Stimulated activated CD8-positive, alpha-beta memory T cell treated with anti-CD3 and anti-CD28 coated beads, Interleukin-7, amount 100 ng/mL, for 1 hour (primary cell): ENCODE measurements at places on chromosomes 11 and 22.

GRCh38 chr11:61281581-61282250 is 13.4 kb downstream of the VWCE start:
- DNase-seq: no peak

GRCh38 chr11:114136686-114137640 is 77.5 kb downstream of the ZBTB16 start:
- no peak for DNase-seq

DNA sequence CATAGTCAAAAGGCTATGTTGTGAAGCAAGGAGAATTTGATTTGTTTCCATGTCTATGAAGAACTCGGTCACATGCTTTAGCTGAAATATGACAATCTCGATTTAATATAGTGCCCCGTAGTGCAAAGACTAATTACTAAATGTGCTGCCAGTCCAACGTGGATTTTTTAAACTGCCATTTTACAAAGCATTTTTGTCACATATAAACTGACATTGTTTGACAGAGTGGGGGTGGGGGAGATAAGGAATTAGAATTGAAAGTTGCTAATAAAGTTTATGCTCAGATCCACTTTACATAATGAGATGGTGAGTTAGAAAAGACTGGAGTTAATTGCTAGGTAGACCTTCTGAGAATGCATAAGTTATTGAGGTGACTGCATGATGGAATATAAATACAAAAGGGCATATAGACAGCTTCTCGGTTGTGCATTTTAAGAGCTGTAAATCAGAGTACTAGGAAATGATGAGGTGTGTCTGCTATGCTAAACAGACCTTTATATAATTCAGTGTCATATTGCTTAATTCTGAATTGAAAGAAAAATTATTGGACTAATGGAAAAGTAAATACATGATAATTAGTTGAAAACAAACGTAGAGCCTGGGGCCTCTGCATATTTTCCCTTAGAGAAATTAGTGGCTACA is 158.9 kb upstream of the MTNR1B start:
- DNase-seq: no peak

DNA sequence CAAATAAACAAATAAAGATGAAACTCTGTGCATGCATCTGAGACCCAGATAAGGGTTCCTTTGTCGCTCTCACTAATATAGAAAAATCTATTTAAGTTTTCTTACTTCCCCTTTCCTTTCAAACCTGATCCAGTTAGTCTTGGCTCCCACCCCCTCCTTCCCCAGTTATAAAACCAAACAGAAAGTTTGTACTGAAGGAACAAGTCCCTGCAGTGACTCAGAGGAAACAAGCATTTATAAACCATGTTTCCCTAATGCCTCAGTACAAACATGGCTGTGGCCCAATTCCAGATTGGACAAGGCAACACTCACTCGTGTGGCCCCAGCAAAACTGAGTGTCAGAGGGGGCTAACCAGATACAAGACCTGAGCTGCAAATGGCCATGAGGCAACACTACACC is 65.5 kb upstream of the ARHGAP20 start:
- DNase-seq: no peak

DNA sequence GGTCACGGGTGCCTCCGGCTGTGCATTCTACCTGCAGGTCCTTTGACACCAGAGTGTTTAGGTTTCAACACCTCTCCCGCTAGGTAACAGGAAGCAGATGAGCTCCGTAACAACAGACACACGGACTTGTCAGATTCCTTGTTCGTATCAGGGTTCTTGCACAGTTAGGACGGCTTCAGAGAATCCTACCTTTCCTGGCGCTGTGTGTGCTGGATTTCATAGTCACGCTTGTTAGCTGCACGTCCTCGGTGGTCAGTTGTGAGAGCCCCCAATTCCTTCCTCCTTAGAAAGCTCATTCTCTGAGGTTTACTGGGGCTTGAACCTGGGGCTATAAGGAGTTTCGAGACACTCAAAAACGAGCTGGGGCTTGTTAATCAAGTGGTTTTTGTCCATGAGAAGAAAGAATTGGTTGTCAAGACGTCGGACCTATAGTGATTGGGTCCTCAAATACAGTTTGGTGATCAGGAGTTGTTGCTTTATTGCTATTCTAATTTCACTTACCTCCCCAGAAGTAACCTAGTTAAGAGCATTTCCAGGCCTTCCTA is 664 bp downstream of the DDB2 start:
- DNase-seq: no peak

DNA sequence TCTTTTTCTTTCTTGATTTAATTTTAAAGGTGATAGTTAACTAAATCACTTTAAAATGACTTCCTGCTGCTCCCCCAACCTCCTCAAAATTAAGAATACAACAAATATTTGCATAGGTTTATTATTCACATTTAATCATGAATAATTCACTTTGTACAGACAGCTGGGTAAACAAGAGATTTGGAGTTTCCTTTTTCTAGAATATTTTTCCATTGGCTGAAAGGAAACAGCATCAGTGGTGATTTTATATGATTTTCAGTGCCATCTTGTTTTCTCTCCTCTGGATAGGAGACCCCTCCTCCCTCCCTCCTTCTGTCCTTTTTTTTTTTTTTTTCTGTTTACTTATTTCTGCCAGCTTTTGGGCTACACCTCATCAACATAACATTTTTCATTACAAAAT is 60.5 kb downstream of the LIF start:
- no peak for DNase-seq

DNA sequence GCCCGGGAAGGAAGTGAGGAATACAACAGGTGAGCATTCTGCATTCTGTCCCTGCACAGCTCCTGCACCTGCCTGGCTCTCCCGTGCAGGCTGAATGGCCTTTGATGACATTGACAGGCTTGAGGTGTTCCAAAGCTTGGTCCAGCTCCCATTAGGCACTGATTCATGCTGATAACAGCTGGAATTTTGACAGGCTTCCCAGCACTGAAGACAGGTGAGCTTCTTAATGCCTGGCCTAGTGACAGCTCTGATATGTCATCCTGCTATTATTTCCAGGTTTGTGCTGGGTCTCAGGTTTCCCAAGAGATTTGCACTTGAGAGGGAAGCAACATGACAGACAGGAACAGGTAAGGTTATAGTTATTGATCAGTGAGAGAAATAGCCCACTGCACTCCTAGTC is 58.0 kb upstream of the MTNR1B start:
- DNase-seq: no peak

DNA sequence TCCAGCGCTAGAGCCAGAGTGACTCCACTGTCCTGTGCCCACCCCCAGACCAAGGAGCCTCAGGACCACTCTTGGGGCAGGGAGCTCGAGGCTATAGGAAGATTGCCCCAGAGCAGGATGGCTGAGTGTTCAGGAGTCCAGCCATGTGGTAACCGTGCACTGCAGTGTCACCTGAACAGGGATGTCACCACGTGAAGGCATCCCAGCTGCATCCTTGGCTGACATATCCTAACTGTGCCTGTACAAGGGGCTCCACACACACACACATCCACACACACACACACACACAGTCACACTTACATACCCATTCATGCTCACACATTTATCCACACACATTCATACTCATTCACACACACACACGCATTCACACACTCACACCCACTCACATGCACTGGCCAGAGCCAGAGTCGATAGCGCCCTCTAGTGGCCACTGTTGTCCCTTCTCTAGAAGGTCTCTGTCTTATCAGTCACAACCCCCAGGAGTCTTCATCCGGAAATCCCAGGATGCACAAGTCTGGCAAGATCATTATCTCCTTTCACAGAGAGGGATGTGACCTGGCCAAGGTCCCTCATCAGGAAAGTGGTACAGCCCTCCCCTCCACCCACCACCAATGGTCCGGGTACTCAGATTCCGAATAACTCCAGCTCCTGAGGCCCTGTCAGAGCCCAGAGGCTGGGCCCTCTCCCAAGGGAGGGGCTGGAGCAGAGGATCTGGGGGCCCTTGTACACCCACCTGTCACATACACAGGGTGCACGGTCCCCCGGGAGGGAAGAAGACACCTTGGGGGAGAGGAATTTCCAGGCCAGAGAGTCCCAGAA is 55.1 kb downstream of the IGLL5 start:
- peak; percentile 44 for DNase-seq

DNA sequence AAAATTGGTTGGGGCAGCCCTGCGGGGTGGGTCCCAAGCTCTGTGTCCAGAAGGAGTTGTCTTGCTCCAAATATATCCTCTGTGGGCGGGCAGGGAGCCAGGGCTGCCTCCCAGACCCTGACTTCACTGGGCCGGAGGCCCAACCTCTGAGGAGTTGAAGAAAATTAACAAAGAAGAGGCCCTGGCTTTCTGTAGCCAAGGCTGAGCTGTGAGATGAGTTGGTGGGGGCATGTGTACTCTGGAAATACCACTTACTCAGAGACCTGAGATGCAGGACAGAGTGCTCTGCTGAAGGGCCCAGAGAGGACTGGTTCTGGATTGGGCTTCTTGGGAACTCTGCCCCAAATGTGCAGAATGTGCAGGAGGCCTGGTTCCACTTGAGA is 96.3 kb downstream of the SWAP70 start:
- no peak for DNase-seq

GRCh38 chr11:46294365-46295309 is 17.2 kb downstream of the CREB3L1 start:
- no peak for DNase-seq

DNA sequence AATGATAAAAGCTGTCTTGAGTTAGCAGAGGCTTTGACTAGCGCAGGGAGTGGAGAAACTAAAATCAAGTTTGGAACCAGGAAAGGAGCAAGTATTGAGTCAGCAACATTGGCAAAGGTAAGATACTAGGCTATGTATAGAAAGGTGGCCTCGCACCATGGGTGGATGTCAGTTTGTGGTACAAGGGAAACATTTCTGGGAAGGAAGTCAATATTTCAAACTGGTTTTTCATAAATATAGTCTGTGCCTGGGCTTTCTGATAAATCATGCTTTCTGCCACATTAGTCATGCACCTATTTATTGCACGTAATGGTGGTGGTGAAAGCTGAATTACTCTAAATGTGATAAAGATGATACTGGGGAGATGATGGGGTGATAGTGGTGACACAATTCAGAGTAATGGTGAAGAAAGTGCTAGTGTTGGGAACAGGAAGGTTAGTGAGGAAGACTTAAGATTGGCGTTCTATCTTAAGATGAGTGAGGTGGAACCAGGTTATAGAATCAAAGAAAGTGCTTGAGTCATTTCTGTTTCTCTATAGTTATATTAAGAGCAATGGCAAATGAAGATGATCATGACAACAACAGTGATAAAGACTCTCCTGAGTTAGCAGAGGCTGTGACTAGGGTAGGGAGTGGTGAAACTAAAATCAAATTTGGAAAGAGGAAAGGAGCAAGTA is 729.0 kb downstream of the FAM181B start:
- no peak for DNase-seq

- DNase-seq: no peak
These were observed 13.9 kb downstream of the DUSP8 start for GRCh38 chr11:1557904-1558774.

DNA sequence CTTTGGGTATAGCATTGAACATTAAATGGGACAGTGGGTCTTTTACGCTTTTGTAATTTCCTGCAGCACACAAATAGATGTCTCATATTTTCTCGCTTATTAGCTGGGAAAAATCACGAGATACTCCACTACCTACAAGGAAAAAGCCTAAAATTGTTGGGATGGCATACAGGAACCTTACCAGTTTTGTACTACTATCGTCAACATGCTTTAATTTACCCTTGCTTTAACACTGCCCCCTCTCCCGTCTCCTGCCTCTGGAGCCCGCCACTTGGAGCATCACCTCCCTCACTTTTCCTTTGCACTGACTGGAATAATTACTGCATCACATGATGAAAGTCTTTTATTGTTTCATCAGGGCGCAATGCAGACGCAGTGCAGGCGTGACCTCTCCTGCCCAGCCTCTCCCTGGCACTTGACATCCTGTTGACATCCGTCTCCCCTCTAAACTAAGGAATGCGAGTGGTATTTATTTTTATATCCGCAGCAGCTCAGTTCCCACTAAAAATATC is 1.0 kb upstream of the FNBP4 start:
- no peak for DNase-seq

DNA sequence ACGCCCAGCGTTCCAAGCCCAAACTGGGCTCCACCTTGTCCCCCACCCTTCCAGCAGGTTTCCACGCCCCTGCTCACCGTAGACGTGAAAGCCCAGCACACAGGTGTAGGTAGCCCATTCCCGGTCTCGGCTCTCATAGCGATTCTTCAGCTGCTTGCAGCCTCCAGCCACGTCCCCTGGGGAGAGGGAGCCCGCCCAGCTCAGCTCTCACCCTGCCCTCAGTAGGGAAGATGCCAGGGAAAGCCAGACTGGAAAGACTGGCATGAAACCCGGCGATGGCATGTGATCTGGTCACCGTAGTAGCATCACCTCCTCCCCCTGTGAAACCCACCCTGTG is 1.4 kb upstream of the MTA2 start:
- DNase-seq: no peak

DNA sequence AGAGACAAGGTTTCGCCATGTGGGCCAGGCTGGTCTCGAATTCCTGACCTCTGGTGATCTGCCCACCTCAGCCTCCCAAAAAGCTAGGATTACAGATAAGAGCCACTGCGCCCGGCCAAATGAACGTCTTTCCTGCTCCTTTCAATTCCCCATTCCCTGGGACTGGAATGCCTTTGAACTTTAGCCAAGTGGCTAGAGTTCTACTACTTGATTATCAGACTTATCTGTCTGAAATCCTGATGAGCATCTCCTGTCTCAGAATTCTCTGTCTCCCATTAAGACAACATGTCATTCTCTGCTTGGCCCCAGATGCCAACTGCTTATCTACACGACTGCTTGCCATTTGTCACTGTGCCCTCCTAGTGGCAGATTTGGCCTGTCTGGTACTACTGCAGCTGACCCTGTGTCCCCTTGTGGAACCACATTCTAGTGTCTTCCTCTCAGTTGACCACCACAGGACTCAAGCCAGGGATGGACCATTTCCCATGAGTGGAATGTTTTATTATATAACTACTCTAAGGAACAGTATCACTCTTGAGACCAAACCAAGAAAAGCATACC is 33.1 kb upstream of the IPO7 start:
- DNase-seq: no peak

DNA sequence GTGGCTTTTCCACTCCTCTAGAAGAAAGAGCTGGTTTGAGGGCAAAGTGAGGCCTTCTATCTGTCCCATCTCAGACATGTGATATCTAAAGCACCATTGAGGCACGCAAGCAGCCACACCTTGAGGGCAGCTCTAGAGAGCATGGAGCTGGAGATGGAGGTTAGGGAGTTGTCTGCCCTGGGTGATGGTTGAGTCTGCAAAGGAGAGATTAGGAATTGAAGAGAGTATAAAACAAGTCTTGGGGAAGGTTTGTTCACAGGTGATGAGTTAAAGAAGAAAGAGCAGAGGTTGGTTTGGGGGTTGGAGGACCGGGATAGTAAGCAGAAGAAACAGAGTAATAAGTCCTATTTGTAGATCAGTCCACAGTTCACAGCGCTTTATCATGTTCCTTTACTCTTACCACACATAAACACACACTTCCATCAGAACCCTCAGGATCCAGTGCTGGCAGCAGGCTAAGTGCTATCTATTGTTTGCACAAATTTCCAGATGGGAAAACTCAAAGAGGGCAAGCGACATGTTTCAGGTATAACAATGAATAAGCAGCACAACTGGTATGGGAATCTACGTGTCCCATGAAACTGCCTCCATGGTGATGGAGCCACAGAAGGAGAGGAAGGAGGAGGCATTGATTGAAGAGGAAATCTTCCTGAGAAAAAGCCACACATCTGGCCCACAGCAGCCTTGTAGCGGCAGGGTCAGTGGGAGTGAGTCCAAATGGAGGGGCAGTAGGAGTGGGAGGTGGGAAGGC is 65.8 kb downstream of the RASSF10 start:
- no peak for DNase-seq
